Central memory CD8-positive, alpha-beta T cell (primary cell): ENCODE measurements at places on chromosomes 11 and 22.

DNA sequence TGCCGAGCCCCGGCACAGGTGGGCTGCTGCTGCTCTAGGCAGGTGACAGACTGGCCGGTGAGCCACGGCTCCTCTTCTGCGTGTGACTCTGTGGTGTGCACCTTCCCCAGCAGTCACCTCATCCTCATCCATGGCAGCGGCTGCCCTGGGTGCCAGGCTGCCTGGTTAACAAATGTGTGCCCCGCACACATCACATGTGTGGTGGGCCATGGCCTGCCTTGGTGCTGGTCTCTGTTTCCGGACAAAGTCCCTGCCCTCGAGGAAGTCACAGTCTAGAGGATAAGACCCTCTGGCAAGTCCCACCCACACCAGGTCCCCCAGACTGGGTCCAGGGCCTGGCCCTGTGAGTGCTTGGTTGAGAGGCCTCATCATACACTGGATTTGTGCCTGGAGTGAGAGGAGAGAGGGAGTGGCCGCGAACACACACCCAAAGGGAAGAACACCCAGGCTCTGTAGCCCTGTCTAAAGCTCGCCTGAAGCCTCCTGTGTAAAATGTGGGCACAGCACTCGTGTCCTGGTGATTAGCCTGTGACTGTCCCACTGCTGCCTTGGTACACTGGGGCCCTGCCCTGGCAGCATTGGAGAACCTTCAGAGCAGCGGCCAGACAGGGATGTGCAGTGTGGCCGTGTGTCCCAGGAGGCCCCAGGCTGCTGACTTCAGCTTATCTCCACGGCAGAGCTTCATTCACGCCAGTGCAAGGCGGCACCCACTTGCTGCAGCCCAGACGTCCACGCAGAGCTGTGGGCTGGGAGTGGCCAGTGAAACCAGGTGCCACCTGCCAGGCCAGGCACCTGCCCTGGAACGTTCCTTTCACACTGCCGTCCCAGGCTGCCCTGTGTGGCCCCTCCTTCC lies 269.9 kb downstream of the TBC1D22A start:
- no peak for DNase-seq

DNA sequence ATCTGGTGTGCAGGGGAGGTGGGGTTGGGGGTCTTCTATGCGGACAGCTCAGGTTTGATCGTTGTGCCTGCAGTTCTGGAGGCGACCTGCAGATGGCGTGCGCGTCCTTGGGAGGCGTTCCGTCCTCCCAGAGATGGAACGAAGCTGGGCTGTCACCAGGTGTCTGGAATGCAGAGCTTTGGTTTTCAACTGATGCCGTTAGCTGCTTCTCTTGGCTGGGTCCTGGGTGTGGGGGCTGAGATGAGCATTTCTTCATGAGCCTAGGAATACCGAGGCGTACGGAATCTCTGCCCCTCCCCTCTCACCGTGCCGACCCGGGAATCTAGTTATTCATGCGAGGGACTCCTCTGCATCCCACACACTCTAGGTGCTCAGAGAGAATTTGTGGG lies 98.6 kb downstream of the CEP164 start:
- peak; percentile 36 for DNase-seq

DNA sequence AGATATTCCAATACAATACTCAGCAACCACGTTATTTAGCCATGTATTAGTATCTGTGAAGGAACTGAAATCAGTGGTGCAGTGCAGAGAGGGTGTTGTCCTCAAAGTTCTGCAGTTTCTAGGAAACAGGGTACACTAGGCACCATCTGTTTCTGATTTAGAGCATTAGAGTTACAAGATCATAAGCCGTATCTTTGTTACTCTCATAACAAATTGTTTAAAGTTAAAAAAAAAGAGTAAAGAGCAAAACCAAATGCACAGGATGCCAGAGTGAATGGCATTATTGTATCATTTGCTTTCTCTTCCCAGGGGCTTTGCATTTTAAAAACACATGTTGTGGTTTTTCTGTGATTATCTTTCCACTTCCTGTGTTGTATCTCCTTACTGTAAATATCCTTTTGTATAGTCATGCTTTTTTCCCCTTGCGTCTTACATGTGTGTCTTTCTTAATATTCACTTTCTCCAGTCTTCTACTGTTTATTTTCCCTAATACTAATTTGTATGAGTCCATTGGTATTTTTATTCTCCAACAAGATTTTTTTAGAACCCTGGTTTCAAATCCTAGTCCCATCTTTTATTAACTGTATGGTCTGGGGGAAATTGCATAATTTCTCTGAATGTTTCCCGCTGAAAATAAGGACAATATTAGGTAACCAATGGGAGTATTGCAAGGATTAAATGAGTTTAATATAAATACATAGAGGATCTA lies 15.2 kb upstream of the NUP160 start:
- no peak for DNase-seq

GRCh38 chr11:130029137-130029536 lies 26.5 kb upstream of the PRDM10 start:
- no peak for DNase-seq

DNA sequence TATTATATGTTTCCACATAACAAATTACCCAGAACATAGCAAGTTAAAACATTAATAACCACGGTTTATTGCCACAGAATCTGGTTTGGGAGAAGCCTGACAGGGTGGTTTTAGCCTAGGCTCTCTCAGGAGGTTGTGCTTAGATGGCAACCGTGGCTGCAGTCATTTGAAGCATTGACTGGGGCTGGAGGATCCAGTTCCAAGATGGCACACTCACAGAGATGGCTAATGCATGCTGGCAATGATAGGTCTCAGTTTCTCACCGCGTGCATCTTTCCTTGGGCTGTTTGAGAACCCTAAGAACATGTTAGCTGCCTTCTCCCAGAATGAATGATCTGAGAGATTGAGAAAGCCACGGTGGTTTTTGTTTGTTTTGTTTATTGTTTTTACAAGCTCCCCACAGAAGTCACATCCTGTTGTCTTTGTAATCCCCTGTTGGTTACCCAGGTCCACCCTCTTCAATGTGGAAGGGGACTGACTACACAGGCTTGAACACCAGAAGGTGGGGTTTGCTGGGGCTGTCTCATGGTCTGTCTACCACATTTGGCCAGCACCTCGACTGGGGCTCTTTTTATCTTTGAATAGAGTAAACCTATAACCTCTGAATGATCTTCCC lies 36.6 kb upstream of the GRAMD1B start:
- no peak for DNase-seq

DNA sequence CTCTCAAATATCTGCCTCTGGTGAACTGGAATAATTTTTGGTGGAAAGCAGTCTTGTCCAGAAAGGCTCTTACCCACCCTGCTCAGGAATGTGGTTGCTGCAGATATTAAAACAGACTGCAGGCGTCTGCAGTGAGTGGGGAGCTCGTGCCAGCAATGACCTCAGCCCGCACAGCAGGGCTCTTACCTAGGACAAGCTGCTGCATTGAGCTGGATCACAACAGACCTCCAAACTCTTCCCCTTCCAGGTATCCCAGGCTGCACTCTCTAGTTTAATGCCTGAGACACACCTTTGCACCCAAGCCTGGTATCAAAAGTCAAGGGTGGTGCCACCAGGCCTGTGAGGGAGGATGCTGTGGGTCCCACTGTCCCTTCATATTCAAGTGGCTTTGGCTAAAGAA lies 69.7 kb upstream of the CDON start:
- no peak for DNase-seq
